ENCODE measurements at places on chromosomes 5 and 9.
A peak's percentile ranks its signal among the peaks of the same experiment; 100 is the strongest.

- DNase-seq = no peak
Observed at GRCh38 chr5:146301626-146302025, 37.0 kb upstream of the POU4F3 start.

GRCh38 chr9:104091708-104092107 is 2.4 kb upstream of the SMC2 start:
- DNase-seq = peak; percentile 77

DNA sequence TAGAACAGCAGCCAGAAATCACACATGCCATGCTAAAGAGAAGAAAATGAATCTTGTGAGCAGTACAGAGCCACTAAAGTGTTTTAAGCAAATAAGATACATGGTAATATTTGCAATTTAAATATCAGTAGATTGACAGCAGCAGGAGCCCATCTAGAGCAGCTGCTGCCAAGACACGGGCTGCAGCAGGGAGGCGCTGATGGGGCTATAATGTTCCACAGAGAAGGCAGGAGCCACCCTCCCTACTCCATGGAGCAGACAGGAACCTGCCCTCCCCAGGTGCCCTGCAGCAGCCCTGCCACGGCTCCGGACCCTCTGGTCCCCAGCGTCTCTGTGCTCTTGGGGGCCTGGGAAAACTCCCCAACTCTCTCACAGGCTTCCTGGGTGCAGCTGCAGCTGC is 224.1 kb upstream of the ISL1 start:
- no peak for DNase-seq

- DNase-seq = no peak
Observed at GRCh38 chr5:2173151-2173834, 290.6 kb upstream of the IRX4 start.

GRCh38 chr9:105187781-105188180 is 56.7 kb upstream of the SLC44A1 start:
- no peak for DNase-seq

DNA sequence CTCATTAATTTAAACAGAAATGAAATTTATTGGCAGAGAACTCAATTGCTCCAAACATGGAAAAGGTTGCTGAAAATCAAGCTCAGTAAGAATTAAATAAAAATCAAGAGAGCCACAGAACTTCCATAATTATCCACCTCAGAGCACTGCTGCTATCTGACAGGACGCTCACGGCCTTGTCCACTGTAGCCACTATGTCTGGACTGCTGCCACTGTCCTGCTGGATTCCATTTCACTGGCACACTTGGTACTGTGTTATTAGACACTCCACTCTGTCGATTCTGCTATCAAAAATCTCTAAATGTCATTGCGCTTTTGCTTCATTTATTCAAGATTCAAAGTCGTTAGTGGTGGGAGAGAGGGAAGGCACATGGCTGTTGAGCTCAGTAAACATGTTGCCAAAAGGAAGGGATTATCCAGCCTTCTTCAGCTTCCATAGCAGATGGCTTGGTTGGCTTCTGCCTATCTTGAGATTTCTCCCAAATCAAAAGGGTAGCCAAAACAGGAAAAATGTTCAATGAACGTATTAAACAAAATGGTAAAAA is 815.0 kb downstream of the CDH18 start:
- no peak for DNase-seq

DNA sequence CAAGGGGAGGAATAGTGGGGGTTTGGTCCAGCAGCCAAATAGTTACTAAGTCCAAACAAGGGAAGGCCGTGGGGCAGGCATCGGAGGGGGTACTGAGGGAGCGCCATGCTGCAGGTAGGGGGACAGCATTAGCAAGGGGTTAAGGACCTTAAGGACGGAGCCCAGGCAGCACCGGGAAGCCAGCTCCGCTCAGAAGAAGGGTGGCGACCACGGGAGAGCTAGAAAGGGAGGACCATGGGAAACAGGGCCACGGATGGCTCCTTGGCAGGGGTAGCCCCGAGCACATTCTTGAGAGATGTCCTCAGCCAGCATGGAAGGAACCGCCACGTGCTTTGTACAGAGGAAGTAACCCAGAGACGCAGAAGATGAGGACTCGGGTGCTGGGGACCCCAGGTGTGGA is 76.2 kb upstream of the STXBP1 start:
- peak; percentile 43 for DNase-seq

- DNase-seq = no peak
Observed at GRCh38 chr9:80076162-80076561, 504.4 kb downstream of the TLE4 start.

- DNase-seq = no peak
Observed at GRCh38 chr9:126509718-126510117, 104.0 kb upstream of the LMX1B start.

DNA sequence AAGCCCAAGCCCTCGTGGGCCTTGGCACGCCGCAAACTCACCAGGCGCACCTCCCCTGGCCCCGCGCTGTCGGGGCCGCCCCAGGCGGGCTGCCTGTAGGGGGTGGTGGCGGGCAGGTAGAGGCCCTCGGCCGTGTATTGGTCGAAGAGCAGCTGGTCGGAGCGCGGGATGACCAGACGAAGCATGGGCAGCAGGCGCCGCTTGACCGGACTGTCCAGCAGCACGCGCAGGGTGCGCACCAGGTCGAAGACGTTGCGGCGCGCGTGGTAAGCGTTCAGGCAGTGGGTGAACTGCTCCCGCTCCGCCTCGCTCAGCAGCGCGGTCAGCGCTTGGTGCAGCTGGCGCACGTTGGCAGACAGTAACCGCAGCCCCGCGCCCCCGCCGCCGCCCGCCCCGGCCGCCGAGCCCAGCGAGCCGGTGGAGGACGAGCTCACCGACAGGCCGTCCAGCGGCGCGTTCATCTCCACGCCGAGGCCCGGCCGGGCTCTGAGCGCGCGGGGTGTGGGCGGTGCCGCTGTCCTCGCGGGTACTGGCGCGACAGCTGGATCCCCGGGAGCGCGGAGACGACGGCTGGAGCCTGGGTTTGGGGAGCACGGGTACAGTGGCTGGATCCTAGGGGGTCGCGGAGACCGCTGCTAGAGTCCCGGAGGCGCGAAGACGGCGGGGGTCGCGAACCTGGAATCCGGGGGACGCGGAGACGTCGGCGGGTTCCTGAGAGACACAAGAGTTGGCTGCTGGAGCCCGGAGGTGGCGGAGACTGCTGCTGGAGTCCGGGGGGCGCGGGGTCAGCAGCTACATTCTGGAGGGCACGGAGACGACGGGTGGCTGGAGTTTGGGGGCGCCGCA is 709 bp downstream of the WHRN start:
- peak; percentile 88 for DNase-seq

DNA sequence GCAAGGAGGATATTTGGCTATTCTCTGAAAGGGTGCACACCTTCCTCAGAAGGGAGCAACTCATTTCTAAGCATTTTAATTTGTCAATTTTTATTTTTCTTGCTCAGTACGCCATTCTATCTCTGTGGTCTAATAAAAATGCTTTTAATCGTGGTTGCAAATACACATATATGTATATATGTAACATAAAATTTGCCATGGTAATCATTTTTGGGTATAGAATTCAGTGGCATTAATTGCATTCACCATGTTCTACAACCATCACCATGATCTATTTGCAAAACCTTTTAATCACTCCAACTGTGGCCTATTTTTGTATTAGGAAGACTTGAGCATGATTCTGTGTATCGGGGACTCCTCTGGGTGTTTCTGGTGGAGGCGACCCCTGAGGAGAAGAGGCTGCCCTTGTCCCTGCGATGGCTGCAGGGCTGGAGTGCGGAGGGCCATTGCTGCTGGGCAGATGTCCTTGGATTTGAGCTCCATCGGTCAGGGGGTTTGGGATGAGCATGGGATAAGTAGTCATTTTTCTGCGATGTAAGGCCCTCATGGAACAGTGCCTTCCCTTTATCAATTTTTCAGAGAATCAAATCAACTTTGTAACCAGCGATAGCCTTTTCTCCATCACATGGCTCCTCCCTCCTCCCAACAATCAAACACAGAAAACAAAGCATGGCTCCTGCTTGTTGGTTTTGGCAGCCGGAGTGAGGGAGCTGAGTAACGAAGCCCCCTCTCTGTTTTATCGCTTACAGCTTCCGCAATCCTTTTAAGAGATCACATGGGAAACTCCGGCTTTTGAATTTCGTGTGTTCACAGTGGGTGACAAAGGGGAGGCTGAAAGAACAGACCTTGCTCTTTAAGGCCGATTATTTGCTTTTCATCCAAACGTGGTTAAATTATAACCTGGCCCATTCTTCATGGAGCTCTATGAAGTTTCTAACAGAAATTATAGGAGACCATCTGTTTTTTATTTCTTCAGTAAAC is 187.3 kb downstream of the TENT4A start:
- no peak for DNase-seq

GRCh38 chr9:28934111-28934510 is 1360.8 kb upstream of the C9orf72 start:
- no peak for DNase-seq

GRCh38 chr5:134877159-134877558 is 3.0 kb downstream of the TXNDC15 start:
- DNase-seq = no peak

DNA sequence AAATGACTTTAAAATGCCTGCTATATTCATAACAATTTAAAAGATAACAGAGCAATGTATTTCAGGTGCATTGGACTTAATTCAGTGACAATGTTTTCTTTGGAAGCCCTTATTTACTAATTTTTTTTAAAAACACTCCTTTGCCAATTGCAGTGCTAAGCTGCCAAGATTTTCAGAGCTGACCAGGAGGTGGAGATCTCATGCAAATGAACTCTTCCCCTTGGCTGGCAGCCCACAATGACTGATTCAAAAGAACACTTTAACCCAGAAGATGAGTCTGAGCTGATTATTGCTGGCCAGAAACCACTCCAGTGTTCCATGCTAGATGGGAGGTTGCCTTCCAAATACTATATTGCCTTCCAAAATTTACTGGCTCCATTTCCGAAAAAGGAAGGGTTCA is 128.3 kb upstream of the CCNH start:
- no peak for DNase-seq

GRCh38 chr9:113343732-113344231 is 3.7 kb upstream of the WDR31 start:
- DNase-seq = peak; percentile 70

DNA sequence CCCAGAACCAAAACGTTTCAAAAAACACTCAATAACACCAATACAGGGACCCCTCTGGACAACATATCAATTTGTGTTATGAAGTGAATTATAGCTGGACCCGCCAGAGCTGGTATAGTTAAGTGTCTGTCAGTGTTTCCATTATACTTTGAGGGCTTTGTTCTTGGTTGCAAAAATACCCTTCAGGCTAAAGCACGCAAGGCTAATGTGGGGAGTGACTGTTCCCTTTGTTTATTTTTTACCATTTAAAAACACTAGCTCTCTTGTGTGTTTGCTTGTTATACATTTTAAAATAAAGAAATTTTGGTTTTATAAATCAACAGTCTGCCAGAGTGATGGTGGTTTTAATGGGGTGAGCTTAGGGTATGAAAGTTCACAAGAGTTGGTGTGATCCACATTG is 859.5 kb downstream of the PTPRD start:
- DNase-seq = no peak

- no peak for DNase-seq
Observed at GRCh38 chr9:136016572-136017288, 55.6 kb upstream of the UBAC1 start.

DNA sequence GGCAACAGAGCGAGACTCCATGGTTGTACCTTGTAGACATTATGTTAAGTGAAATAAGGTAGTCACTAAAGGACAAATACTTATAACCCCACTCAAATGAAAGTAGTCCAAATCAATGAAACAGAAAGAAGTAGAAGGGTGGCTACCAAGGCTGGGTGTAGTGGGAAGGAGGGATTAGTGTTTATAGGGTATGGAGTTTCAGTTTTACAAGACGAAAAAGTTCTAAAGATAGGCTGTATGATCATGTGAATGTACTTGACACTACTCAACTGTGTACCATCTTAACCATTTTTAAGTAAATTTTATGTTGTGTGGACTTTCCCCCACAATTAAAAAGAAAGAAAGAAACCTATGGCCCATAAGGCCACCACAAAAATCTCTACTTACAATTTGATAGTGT is 32.2 kb downstream of the ALDH7A1 start:
- DNase-seq = no peak

GRCh38 chr5:62460578-62460983 is 48.0 kb downstream of the IPO11 start:
- DNase-seq = peak; percentile 51

DNA sequence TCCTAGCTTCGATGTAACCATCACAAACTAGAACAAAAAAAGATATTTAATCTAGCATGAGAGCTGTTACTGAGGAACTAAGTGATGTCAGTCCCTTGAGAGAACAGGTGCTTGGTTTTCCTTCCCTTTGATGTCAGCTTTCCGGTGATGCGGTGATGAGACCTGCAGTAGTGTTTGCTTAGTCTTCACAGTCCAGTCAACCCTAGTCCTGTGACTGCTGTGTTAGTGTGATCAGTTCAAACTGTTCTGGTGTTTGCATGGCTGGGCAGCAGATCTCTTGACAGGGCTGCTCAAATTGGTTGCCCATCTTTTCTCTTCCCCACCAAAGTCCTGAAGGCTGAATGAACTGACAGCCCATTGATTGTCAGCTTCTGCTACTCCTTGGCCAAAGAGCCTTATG is 608.6 kb upstream of the DAB2 start:
- DNase-seq = no peak

- DNase-seq = no peak
Observed at GRCh38 chr5:80619086-80619485, 35.4 kb upstream of the MSH3 start.

- DNase-seq = no peak
Observed at GRCh38 chr9:3224931-3225330, 300.9 kb downstream of the RFX3 start.

GRCh38 chr5:72784129-72784528 is 32.3 kb upstream of the TNPO1 start:
- DNase-seq = no peak

DNA sequence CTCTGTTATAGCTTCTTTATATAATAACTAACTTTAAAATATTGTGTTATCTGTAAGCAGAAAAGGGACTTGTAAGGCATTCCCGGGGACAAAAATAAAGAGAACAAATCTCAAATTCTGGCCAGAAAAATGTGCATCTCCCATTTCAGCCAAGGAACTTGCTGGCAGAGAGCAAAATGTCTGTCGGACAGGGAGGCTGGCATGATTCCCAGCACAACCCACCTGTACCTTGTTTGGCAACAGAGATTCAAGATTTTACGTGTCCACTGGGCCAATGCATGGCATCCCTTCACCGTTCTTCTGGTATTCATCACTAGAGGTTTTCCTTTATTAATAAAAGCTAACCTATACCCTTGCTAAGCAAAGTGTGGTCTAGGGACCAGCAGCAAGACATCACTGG is 566.6 kb downstream of the PSAT1 start:
- no peak for DNase-seq
